ENCODE measurements at places on chromosomes 13 and 19.

- no peak for DNase-seq
Observed at GRCh38 chr13:84605927-84606326, 723.7 kb upstream of the SLITRK1 start.

DNA sequence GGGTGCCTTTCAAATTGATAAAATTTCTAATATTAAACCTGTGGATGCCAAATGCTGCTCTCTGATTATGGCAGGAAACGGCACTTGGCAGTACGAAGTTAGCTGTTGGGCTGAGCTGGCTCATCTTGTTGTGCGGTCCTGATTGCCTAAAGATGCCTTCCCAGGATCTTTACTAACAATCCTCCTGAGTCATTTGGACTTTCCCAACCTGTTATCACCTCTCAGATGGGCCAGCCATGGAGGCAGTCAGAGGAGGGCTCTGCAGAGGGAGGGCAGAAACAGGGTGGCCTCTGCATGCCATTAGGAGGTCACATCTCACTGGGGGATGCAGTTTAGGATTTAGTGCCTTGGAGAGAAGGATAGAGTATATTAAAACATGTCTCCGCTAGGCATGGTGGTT, 27.3 kb downstream of the ALOX5AP start:
- DNase-seq: no peak

DNA sequence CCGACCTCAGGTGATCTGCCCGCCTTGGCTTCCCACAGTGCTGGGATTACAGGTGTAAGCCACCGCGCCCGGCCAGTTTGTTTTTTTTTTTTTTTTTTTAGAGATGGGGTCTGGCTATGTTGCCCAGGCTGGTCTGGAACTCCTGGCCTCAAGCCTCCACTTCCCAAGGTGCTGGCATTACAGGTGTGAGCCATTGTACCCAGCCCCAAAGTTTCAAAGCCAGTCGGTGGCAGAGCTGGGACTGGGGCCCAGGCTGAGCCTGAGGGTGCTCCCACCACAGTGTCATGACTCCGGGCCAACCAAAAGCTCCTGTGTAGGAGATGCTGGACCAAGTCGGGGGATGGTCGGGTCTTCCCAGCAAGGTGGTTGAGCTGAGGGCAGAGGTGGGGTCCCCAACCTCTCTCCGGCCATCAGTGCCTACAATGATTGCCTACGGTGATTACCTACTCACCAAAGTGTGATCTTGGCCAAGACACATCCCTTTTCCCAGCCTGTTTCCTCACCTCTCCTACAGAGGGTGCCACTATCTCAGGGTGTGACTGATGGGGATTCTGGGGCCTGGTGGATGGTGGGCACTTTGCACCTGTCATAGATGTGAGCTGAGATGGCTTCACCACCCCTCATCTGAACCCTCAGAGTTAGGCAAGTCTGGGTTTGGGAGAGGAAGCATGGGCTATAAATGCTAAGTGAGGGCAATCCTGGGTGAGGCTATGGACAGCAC, 5.9 kb upstream of the SAMD1 start:
- no peak for DNase-seq

DNA sequence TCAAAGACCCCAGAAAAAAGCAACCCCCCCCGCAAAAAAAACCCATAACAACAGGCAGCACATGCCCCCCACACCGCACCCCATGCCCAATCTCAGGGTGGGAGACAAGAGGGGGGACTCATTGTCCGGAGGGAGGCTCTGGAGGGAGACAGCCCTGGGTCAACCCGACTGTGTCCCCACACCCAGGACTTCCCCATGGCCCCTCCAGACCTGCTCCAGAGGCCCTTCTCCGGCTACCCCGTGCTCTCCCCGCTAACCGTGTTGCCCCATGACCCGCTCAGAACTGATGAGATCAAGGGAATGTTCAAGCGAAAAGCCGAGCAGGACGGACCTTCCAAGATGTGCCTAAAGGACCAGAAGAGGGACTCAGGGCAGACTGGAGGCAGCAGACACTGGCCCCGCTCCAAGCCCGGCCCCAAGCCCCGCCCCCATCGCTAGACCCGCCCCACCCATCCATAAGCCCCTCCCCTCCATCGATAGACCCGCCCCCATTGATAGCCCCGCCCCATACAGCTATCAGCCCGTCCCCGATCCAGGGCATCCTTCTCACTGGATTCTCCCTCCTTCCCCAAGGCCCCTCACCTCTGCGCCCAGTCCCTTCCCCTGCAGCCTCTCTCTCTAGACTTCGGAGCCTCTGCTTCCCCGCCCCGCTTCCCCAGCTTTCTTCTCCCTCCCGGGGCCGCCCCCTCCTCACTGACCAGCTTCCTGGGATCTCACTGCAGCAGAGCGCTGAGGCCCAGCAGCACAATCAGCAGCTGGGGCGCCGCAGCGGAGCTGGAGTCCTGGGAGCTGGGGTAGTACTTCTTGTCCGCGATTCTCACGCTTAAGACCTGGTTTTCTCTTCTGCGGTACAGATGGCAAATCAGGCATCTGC, 2.2 kb downstream of the BST2 start:
- DNase-seq: peak; percentile 22
